ENCODE measurements at places on chromosomes 7 and 10.

DNA sequence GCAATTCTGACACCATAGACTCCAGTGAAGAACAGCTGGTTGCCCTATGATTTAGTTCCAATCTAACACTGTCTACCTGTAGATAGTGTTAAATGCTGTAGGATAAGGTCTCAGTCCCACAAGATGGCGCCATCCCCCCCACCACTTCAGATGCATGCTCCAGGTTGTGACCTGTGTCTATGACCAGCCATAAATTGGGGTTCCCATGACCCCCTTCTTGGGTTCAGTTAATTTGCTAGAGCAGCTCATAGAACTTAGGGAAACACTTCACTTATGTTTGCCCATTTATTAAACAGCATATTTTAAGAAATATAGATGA, 13.1 kb downstream of the CCSER2 start:
- DNase-seq: no peak

DNA sequence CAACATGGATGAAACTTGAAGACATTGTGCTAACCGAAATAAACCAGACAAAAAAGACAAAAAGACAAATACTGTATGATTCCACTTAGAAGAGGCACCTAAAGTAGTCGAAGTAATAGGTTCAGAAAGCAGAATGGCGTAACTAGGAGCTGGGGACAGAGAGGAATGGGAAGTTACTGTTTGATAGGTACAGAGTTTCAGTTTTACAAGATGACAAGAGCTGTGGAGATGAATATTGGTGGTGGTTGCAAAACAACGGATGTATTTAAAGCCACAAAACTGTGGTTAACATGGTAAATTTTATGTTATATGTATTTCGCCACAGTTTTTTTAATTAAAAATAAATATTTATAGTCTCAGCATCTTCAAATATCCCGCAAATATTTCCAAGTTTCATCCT, 64.1 kb upstream of the DIP2C start:
- no peak for DNase-seq

DNA sequence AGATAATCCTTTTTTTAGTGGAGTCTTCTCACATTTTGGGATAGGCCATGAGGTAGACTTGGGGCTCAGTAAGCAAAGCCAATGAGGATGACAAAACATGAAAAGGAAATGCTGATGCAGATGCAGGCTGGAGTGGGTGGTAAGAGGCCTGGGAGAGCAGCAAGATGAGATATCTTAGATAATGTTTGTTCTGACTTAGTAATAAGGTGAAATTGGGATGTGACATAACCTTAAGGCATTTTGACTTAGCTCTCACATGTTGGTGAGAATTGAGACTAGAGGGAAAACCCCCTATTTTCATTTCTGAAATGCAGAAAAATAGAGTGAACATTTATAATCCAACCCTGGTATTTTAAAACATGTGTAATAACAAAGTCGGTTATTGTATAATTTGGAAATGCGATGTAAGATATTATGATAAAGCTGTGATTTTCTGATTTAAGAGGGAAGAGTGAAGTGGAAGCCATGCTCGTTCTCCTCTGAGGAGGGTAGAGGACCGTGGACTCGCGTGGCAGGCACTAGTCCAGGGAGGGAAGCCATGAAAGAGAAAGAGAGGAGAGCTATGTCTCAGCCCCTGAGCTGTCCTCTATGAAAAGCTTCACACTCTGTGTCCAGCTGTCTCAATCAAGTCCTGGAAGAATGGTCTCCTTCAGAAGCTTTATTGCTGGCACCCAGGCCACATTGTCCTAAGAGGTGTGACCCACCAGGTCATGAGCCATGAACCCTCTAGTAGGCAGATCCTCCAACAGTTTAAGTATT, 57.3 kb downstream of the ST7 start:
- no peak for DNase-seq

DNA sequence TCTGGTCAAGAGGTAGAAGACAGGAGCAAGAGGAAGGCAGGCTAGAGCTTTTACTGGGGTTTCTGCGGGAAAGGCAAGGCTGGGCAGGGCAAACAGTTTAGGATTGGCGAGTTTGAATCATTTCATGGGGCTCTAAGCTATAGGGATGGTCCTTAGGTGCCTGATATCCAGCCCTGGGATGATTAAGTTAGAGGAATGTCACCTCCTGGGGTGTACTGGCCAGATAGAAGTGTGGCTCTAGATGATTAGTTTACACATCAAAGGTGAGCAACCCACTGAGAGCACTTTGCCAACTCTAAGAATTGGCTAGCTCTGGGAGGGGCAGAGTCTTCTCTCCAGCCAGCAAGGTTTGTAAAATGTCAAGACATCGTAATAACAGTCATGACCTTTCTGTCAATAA, 52.4 kb downstream of the ZNF365 start:
- peak; percentile 16 for DNase-seq

GRCh38 chr7:288671-289101, 1.3 kb upstream of the FOXL3 start:
- no peak for DNase-seq

Data from NT2/D1 (cell line).